ENCODE measurements at places on chromosomes 2 and 18. TPM values are rescaled to one million over a fixed set of nuclear protein-coding genes. Genes with fewer than 3 reads are reported as not detected.
A peak's percentile ranks its signal among the peaks of the same experiment; 100 is the strongest.

GRCh38 chr2:27647289-27647688 is 16.1 kb downstream of the SUPT7L start:
- DNase-seq, result no peak

Gene UGT1A7
- not detected for total RNA-seq

DNA sequence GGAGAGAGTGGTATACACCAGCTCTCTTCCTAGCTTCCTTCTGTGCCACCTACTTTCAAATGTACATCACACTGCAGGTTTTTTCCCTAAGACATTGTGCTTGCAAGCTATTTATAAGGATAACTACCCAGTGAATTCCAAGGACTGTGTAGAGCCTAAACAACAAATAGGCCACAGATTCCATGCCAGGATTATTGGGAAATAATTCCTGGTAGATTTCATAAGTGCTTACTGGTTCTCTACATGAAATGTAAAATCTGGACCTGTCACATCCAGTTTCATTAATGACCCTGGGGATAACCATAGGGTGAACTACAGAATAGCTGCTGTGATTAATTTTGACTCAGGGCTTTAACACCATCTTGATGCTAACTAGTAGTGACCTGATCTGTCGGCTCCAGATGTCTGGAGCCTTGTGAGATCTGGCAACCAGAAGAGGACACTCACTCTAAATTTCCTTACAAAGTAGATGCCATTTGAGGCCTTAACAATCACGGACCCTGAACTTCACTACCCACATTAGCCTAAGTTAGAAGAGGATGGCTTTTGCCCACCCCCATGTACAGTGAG is 34.3 kb upstream of the LGALSL start:
- DNase-seq, result no peak

Gene MC2R
- total RNA-seq, result not detected

- no peak for DNase-seq
Measured at GRCh38 chr2:78614726-78615125, 410.8 kb upstream of the REG3G start.

Gene TRPM8
- not detected for total RNA-seq

Gene TGFA
- 7.8 TPM for total RNA-seq

GRCh38 chr2:29587402-29588190 is 333.8 kb downstream of the ALK start:
- no peak for DNase-seq

DNA sequence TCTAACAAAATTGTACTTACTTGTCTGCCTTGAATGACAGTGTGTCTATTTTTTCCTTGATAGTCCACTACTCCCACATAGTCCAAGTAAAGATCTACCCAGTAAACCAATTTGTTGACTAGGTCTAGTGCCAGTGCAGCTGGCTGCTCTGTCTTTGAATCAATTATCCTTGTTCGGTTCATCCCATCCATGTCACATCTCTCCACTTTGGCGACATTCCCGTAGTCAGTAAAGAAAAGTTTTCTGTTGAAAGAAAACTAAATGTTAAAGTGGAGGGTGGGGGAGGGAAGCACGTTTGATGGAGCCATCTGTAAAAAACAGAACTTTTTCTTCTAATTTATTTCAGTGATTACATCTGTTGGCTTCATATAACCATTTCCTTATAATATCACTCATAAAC is 1068.8 kb downstream of the LRP1B start:
- DNase-seq, result no peak

DNA sequence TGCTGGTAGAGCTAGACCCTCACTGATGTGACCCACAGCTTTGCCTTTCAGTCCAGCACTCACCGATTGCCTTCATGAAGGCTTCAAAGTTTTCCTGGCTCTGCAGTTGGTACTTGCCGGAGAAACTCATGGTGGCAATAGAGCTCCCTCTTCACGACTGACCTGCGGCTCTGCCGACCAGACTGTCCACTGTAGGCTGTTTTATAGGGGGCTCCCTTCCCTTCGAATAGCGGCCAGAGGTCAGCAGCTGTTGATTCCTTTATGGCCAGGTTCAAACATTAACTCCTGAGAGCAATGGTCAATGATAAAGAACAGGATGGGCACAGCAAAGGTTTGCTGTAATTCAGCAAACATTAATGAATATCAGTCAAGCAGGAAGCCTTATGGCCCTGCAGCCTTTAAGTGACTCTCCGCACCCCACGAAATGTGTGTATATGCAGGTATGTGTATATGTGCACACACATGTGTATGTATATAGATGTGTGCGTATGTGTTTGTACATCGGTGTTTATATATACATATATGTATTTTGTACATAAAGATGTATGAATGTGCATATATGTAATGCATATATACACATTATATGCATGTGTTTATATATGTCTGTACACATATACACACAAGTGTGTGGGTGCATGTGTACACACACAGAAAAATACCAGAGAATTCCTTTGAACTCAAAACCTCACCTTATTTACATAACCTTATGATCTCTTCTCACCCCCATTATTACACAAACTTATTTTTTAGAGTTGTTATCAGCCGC is at the start of gene FABP1:
Gene FABP1, minus strand, starts transcription at position 175 of the 766 bp plus-strand sequence. Its CDS starts 45 bp downstream, at position 130.
- DNase-seq, result no peak

Gene CFAP65
- not detected for total RNA-seq

DNA sequence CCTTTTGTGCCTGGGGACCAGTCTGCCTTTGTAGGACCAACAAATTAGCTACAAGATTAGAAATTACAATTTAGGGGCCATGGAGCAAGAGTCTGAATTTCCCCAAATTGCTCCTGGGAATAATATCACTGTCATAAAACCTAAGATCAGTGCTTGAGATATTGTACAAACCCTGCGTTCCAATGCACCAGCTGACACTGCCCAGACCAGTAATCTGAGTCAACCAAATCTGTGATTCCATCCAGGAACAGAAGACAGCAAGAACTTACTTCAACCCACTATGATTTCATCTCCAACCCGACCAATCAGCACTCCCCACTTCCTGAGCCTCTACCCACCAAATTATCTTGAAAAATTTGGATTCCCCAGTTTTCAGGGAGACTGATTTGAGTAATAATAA is 1305.0 kb upstream of the NRXN1 start:
- DNase-seq, result no peak

Gene ACVR1
- total RNA-seq, result 13.3 TPM

- peak; percentile 51 for DNase-seq
Measured at GRCh38 chr18:55269622-55270021, 310.4 kb upstream of the CCDC68 start.

DNA sequence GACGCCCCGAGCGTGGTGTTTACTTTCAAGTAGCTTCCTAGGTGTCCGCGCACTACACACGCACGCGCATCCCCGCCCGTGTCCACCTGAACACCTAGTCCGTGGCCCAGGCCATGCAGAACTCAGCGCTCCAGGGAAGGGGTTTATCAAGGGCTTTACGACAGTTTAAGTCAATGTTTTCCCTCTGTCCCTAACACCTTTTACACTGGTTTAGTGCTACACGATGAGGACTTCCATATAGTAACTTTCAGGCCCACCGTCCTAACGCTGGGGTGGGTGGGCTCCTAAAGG is 1.4 kb upstream of the BCL2 start:
- no peak for DNase-seq

Gene ALK
- not detected for total RNA-seq

GRCh38 chr2:105935063-105935462 is 190.4 kb downstream of the NCK2 start:
- no peak for DNase-seq

Gene KIF5C
- total RNA-seq, result under 0.01 TPM

Gene CHRNA1
- total RNA-seq, result 0.40 TPM

Gene CYP1B1
- not detected for total RNA-seq

DNA sequence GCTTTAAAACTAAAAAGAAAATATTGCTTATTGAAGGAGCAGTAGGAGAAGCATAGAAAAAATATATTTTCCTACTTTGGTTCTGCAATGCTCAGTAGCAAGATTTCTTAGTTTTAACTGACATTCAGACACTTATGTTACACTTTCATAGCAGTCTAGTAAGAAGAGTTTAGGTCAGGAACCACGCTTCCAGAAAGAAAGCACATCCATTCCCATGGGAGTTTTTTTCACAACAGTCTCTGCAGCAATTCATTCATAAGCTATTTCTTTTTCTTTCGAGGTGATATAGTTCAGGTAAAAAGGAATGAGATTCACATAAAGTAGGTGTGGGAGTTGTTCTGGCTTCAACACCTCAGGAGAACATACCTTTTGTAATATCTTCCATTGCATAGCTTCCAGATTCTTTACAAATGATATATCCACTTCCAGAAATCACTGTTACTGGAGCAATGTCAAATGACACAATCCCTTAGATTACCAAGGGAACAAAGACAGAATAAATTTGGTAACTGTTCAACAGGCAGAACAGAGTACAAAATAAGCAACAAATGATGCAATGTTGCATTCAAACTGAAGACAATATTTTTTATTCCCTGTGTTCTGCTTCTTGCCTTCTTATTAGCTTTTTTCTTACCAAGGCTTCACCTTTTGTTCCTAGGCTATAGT is 95.2 kb upstream of the GULP1 start:
- DNase-seq, result no peak

- peak; percentile 83 for DNase-seq
Measured at GRCh38 chr2:9234680-9235146, 28.1 kb downstream of the ASAP2 start.

- no peak for DNase-seq
Measured at GRCh38 chr2:108154366-108155061, 85.3 kb upstream of the SULT1C3 start.

- DNase-seq, result no peak
Measured at GRCh38 chr2:231243866-231244265, 45.4 kb downstream of the ARMC9 start.

- no peak for DNase-seq
Measured at GRCh38 chr18:13309748-13310670, 91.4 kb downstream of the LDLRAD4 start.

Gene DIPK1C
- not detected for total RNA-seq

DNA sequence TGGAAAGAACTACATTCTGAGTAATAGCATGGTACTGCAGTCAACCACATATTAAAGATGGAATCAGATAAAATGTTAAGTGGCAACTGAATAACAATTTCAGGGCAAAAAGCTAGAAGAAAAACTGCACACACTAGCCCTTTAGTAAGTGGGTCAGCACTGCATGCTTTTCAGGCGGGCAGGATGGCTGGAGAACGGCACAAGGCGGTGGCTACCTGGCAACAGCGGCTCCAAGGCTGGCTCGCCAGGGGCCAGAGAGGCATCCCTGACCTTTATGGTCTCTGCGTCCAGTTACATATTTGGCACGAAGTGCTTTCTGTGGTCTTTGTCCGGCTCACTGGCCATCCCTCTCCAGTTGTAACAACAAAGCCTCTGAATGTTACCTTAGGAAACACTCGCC is 226.7 kb downstream of the MYT1L start:
- DNase-seq, result no peak

- DNase-seq, result no peak
Measured at GRCh38 chr2:71502941-71503738, 49.8 kb downstream of the DYSF start.

Data from lung microvascular endothelial cell (primary cell).